ENCODE measurements at places on chromosomes 7 and 10.

GRCh38 chr10:35387768-35388167 lies 51.5 kb downstream of the CCNY start:
- peak; percentile 75 for DNase-seq

DNA sequence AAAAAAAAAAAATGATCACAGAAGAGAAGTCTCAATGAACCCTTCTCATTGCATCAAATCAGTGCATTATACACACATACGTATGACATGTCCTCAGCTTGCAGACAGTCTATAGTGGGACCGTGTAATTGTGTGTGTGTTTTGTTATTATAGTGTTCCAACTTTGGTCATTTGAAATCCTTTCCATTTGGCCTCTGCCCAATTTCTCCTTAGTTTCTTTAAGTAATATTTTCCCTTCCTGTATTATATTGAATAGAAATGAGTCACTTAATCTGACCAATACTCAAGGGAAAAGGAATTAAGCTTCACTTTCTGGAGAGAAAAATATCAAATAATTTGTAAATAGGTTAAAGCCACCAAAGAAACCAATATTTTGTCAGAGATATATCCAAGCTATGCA lies 415.5 kb upstream of the SORCS1 start:
- DNase-seq, result no peak

DNA sequence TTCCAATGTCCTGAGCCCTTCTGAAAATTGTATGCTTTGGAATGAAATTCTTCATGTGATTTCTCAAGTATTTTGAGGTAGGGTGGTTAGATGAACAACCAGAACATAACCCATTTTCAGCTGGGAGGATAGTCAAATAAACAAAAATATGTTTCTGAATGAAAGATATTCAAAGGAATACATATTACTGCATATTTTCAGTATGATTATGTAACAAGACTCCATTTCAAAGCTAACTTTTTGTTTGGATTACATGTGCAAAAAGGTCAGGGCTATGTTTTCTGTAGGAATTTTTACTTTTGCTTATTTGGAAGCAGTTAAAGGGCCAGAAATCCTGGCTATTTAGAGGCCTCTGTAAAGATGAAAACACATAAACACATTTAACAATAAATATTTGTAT lies 27.7 kb downstream of the CDK6 start:
- DNase-seq, result no peak

- DNase-seq, result peak; percentile 17
Measured at GRCh38 chr10:98446151-98446660, 529 bp downstream of the HPS1 start.

- no peak for DNase-seq
Measured at GRCh38 chr7:87658553-87658952, 30.4 kb downstream of the RUNDC3B start.

DNA sequence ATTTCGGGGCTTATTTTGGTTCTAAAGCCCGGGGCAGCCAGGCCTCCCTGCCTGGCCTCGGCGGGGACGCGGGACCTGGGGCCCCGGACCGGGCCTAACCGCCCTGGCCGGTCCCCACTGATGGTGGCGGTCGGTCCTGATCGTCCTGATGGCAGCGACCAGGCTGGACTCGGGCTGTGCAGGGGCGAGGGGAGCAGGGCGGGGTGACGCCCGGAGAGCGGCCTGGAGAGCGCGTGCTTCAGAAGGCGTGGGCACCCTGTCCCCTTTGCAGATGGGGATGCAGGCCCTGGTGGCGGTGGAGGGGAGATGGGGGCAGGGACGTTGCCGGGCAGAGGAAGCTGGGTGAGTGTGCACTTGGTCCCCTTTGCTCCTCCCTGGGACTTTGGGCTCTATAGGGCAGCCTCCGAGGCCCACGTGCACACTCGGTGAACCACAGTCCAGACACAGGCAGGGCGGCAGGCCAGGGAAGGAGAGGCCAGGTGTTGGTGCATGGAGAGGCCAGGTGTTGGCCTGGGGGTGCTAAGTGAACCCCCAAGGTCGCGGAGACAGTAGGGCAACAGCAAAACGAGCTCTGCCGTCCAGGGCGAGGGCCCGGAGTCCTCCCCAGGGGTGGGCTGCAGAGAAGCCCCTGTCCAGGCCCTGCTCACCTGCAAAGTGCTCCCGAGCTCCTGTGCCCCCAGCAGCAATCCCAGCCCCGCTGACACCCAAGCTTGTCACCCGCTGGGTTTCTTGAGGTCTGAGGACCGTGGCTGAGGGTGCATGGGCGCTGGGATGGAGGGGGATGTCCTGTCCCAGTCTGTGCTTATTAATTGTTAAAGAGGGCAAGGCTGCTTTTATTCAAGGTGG lies 42.4 kb upstream of the FAM20C start:
- DNase-seq, result no peak

DNA sequence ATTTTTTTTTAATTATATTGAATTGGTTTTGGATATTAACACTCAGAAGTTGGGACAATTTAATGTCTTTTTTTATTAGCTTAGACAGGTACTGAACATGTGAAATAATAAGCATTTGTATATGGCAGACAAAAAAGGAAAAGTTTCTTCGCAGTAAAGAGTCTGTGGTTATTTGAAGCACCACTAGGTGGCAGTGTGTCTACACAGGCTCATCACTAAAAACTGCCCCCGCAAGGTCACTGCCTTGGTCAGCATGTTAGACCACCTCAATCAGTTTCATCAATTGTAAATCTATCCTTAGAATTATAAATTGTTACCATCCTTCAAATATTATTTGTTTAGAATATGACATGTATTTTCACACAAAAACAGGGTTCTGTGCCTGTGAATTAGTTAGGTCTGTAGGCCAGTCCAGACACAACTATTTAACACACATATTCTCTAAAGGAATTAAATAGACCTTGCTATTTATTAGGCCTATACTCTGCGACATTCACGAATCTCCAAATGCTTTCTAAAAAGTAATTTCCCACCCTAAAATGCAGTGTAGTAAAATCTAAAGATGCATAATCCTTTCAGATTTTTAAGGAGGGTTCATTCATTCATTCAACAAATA lies 17.0 kb downstream of the PNLIPRP3 start:
- DNase-seq, result peak; percentile 20

DNA sequence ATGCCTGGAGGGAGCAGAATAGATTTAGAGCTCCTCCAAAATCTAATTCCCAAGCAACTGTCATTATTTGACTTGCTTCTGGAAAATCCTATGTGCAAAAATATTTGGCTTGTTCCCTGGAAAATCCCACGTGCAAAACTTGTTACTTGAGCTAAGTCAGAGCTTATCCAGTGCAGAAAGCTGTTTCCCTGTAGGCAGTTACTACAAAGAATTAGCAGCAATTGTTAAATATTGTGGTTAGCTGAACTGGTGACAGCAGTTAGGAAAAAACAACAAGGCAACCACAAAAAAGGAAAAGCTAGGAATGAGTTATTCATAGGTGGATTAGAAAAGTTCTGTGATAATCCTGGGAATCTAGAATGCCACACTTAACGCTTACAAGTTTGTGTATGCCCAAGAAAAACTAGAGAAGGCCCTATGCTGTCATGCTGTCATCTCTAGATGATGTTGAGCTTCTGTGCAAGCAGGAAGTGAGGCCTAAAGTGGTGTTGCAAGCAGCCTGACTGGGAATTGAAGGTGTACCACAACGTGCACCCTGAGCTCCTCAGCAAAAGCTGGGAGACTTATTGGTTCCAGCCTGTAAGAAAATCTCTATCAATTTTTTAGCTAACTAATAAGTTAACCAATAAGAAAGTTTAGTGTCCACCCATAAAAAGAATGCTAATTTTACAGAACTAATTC lies 738.6 kb upstream of the LRRTM3 start:
- no peak for DNase-seq

GRCh38 chr10:123974406-123974805 lies 82.8 kb upstream of the CPXM2 start:
- DNase-seq, result peak; percentile 64

- no peak for DNase-seq
Measured at GRCh38 chr10:130470286-130470685, 334.1 kb downstream of the GLRX3 start.

DNA sequence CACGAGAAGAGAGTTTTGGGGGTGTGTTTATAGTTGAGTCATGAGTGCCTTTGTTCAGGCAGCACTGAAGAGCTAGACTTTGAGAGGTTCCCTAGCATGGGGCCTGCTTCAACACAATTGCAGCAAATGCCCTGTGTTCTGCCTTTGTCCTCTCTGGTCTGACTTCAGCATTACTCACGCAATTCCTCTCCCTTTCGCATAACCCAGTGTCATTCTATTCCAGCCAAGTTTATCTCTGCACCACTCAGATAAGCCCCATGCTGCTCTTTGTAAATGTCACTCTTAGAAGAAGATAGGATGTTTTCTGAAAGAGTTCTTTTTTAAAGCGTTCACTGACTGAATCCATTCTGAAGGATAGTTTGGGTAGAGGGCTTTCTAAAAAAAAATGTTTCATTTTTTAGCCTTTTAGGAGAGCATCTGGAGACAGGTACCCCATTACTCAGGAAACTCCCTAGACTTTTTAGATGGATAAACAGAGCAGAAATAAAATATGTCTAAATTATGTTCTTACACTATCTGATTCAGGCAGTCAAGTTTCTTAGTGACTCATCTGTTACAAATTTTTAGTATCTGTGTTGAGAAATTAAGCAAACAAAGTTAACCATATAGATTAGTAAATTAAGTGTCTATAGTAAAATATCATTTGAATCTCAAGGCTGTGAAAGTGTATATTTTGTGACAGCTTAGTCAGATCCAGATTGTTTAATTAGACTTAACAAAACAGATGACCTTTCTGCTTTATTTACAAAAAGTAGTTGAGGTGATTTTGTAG lies 318.5 kb downstream of the GPR158 start:
- DNase-seq, result peak; percentile 18

GRCh38 chr10:23384364-23384763 lies 39.8 kb upstream of the C10orf67 start:
- no peak for DNase-seq

Measured in fibroblast of skin of abdomen (primary cell).